ENCODE measurements at places on chromosomes 13 and 19.

- DNase-seq = no peak
Observed at GRCh38 chr13:109771926-109772325, 14.5 kb downstream of the IRS2 start.

DNA sequence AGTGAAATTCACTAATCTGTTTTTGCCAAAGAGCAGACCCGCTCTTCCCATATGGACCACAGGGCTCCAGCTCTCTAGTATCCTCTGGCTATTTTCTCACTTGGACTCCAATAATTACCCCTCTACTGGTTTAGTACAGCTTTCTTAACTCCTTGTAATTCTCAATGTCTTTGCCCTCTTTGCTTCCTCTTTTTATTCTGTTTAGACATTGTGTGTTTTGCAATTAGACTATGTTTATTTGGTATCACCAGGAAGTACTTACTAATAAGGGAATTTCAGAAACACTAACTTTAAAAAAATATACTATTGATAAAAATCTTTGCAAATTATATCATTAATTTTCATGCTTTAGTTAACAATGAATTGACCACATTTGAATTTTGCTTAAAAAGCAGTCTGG lies 111.6 kb upstream of the OBI1 start:
- DNase-seq = no peak

DNA sequence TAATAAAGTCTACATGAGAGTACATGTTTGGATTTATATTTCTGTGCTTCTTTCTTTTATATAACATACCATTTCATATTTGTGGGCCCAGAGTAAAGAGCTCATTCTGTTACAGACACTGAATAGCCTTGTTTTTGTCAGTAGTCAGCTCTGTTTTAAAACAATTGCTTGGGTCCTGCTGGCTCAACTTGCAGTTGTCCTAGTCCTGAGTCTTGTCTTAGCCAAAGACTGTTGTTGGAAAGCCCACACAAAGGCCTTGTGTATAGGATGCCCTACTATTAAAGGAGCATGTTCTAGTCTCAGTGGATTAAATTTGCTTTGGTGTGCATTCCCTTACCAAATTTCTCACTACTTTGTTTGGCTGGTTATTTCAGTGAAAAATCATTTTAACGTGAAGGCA lies 3.8 kb upstream of the KCNRG start:
- no peak for DNase-seq

GRCh38 chr13:43805681-43806128 lies 18.9 kb upstream of the ENOX1 start:
- no peak for DNase-seq

GRCh38 chr13:110506396-110506795 lies 55.1 kb downstream of the RAB20 start:
- DNase-seq = no peak

GRCh38 chr19:57803594-57804325 lies 11.0 kb downstream of the ZNF552 start:
- no peak for DNase-seq

DNA sequence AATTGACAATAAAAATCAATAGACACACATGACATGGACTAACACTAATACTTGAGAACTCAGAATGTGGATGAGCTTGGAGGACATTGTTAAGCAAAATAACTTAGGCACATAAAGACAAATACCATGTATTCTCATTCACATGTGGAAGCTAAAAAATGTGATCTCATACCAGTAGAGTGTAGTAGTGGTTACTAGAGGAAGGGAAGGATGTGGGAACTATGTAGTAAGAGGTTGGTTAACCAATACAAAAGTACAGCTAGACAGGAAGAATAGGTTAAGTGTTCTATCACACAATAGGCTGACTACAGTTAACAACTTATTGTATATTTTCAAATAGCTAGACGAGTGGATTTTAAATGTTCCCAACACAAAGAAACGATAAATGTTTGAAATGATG lies 415.8 kb upstream of the KLF12 start:
- peak; percentile 31 for DNase-seq

DNA sequence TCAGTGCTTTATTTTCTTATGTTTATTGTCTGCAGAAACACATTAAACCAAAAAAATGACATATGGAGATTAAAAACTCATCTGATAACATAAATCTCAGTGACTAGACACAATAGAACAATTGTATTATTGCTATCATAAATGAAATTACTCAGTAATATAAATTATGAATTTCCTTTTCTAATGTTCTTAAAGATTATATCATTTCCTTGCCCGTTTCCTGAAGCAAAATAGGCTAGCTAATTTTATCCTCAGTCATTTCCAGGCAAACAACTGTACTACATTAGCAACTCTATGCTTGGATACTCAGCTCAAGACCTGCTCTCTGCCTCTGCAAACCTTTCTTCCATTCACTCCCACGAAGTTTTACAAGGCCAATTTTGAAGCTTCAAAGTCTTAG lies 61.2 kb downstream of the RFC3 start:
- DNase-seq = no peak

DNA sequence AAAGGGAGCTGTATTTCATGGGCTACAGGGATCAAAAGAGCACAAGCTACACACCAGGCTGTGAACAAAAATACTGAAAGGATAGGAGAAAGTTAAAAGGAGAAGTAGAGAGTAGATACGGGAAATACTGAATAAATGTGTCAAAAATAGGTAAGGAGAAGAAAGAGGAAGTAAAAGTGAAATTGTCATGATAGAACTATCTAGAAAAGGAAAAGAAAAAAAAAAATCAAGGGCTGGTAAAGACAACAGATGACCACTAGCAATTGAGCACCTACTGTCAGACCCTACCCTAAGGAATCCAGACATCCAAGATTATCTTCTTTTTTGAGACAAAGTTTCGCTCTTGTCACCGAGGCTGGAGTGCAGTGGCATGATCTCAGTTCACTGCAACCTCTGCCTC lies 4.8 kb downstream of the RUBCNL start:
- no peak for DNase-seq

DNA sequence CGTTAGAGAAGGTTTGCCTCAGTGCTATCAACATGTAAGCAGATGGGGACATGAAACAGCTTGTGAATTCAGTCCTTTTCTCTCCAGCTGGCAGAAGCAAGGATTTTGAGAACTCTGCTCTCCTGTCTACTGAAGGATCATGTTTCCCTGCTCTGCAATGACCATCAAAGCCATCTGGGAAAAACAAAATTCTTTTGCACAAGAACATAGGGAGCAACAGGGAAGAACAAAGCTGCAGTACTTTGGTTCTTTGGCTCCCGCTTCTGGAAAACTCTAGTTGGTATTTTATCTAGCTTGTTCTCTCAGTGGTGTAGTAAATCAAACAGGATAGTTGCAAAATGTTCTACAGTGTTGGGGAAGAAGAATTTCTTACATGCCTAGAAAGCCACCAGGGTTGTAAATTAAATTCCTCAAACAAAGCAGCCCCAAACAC lies 270.4 kb downstream of the ENOX1 start:
- no peak for DNase-seq

DNA sequence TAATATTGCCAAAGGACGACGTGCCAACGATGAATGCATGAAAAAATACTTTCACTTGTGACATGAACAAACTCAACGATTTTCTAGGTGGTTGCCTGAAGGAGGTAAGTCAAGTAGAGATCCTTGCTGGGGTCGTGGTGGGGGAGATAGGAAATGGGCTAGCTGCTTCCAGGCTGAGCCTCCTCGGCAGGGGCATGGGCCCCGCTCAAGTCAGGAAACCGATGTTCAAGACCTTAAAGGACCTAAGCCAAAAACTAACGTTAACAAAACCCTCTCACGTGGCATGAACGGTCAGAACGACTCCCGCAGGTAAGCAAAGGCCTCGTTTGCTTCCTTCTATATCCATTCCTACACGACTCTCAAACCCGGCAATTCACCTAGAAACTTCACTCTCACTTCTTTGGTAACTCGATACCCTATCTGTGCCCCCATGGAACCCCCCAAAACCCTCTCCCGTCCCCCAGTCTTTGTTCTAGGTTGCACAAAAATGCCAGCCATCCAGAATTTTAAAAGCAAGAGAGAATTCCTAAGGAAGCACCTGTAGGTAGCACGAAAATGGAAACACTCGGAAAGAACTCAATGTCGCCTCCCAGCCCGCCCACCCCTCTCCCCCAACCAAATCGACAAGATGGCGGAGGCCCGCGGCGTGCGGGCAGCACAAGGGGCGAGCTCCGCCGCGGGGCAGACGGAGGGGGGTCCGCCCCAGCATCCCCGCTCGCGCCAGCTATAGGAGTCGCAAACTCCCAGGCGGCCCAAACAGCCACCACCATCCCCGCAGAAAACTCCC lies 13.6 kb downstream of the ACP4 start:
- peak; percentile 29 for DNase-seq

DNA sequence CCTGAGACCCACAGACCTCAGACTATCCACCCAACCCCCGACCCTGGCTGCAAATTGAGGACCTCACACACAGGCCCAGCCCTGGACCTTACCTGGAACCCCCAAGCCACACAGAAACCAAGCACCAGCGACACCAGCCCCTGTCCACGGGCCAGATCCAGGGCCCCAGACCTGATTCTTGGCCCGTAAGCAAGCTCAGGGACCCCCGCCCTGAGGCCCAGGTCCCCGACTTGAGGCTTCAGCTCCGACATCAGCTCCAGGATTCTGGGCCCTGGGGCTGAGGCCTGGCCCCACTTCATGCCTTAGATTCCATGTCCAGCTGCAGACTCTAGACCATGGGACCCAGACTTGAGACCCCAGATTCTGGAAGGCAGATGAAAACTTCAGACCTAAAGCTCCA lies 6.3 kb downstream of the TTYH1 start:
- no peak for DNase-seq

DNA sequence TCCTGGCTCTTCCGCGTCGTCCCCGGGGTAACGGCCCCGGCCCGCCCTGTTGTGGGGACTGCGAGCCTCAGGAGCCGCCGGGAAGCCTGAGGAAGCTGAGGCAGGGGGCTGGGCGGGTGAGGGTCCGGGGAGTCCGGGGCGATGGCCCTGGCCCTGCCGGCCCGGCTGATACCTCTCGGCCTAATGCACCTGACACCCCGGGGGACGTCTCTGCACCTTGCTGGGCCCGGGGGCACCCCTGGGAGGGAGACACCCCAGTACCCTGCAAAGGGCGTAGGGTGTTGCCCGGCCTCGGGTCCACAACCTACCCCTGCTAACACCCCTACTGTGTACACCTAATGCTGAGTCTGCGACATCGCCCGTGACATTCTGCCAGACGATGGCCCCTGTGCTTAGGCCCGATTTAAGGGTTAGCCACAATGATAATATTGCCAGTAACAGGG lies 410 bp downstream of the PIN1 start:
- no peak for DNase-seq

DNA sequence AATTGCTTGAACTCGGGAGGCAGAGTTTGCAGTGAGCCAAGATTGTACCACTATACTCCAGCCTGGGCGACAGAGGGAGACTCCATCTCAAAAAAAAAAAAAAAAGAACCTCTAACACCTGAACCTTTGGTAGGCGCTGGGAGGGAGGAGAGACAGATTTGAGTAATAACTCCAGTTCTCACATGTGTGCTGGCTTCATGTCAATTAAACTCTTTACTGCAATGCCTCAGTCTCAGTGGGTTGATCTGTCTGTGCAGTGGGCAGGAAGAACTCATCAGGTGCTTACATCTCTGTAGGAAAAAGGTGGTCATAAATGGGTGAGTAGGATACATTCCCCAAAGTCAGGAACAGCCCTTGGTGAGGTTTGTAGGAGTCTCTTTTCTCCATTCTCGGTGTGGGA lies 85.1 kb upstream of the ABCC4 start:
- DNase-seq = no peak

- DNase-seq = no peak
Observed at GRCh38 chr19:10555610-10555973, 10.2 kb downstream of the KRI1 start.

DNA sequence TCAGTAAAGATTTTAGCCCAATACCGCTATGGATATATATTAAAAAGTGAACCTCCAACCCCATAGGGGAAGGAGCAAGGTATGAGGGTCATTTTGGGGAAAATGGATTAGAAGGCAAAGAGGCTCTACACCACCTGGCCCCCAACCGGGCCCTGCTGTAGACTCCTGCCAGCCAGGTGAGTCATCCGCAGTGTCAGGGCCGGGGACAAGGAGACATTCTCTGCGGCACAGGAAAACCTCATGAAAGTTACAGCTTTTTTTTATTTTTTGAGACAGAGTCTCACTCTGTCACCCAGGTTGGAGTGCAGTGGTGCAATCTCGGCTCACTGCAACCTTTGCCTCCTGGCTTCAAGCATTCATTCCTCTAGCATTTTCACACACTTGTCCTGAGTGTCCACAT lies 32.0 kb downstream of the ZFR2 start:
- DNase-seq = no peak

DNA sequence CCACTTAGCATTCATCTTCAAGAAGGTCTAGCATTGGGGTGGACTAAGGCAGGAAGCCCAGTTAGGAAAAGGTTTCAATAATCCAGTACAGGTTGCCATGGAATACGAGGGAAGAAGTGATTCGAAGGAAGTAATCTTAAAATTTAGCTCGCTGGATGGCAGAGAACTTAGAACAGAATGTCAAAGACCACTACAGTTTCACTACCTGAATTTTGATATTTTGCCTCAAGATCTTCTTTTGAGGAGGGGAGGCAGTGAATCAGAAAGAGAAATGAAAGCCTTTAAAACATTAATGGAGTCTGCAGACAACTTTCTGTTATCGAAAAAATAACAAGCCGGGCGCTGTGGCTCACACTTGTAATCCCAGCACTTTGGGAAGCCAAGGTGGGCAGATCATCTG lies 7.0 kb upstream of the RAB8A start:
- DNase-seq = no peak

GRCh38 chr13:32267836-32268439 lies 47.2 kb downstream of the ZAR1L start:
- DNase-seq = peak; percentile 16

- DNase-seq = no peak
Observed at GRCh38 chr13:112940236-112940635, 28.8 kb upstream of the MCF2L start.

DNA sequence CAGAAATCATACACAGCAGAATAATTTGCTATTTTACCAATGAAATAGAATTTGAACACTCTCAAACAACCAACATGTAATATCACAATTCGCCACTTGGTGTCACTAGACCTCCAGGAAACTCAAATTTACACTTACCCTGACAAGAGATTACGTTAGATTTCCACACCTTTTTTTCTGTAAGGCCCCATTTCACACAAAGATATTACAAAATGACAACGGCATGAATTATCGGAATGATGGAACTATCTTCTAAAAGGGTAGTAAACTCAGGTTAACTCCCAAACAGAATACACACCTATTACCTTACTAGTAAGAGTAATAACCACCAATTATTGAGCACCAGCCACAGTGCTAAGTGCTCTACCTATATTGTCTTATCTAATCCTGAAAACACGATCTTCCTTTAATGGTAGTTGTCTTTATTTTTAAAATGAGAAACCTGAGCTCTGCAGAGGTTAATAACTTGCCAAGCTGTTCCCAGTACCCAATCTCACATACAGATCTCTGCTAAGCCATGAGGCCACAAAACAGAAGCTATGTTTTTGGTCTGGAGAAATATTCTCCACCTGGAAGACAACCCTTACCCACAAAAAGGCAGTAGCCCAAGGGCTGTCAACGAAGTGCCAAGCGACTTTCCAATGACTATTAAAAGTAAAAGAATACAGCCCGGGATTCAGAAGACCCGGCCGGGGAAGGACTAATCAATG lies 152.4 kb downstream of the DCLK1 start:
- DNase-seq = peak; percentile 46

- no peak for DNase-seq
Observed at GRCh38 chr13:59660582-59660981, 503.1 kb downstream of the DIAPH3 start.

GRCh38 chr13:80448725-80449124 lies 107.8 kb upstream of the SPRY2 start:
- DNase-seq = no peak

- no peak for DNase-seq
Observed at GRCh38 chr13:110949628-110950027, 34.8 kb upstream of the ANKRD10 start.

- peak; percentile 10 for DNase-seq
Observed at GRCh38 chr19:53927739-53928138, 18.7 kb downstream of the CACNG7 start.

All from activated CD4-positive, alpha-beta T cell treated with anti-CD3 and anti-CD28 coated beads, Interleukin-2, amount 50 U/mL, for 16 hours (primary cell).